ENCODE measurements at places on chromosomes 1 and 21.

DNA sequence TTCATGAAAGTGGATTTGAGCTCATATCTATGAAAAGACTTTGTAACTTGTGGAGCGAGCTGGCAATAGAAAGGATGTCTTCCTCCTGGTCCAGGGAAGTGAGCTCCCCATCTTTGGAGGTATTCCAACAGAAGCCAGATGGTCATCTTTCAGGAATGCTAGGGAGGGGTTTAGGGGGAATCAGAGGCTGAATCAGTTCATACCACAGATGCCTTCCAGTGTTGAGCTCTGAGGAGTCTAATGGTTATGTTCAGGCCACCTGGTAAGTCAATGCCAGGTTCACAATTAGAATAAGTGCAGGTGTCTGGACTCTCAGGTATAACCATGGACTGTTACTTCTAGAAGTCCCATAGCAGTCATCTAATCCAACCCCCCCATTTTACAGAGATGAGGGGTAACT lies 119.1 kb downstream of the ACTL8 start:
- no peak for DNase-seq

- DNase-seq: no peak
Observed at GRCh38 chr1:168833801-168834224, 104.8 kb upstream of the DPT start.

DNA sequence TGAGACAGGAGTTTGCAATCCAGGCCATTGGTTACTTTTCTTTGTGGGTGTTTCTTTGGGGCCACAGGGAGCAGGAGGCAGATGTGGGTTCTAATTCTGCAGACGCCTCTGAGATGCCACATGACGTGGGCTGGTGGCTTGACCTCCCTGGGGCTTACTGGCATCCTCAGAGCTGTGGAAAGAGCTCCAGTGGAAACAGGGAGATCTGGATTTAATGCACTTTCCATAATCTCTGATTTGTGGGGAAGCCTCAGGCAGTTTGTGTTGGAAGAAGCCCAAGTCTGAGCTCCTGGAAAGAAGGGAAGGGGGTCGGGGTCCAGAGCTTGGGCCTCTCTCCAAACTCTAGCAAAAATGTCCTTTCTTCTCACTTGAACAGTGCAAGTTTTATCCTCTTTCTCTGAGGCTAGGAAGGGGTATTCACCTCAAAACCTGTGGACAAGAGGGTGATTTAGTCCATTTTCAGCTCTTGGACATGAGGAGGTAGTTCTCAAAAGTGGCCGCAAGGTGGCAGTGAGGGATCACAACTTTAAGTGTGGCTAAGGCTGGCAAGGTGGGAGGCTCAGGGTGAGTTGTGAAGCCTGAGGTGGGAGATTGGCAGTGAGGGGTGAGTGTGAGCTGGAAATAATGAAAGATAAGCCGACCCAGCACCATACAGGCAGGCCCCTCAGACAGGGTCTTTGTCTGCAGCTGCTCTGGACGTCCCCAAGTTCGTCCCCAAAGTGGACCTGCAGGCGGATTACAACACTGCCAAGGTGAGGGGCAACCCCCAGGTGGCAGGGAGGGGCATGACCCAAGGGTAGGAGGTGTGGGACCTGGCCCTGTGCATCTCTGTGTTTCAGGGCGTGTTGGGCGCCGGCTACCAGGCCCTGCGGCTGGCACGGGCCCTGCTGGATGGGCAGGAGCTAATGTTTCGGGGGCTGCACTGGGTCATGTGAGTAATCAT lies 9.2 kb downstream of the IKBKE start:
- peak; percentile 86 for DNase-seq

GRCh38 chr1:225652729-225653462 lies at the start of gene ENAH:
ENAH (minus strand) TSS chr1:225653123; CDS start chr1:225652690, 433 bp downstream.
- peak; percentile 72 for DNase-seq

- peak; percentile 74 for DNase-seq
Observed at GRCh38 chr1:248924696-248925532, 18.9 kb downstream of the PGBD2 start.

- no peak for DNase-seq
Observed at GRCh38 chr1:88985692-88986091, 6.7 kb downstream of the KYAT3 start.

- no peak for DNase-seq
Observed at GRCh38 chr1:14845851-14846250, 247.4 kb downstream of the KAZN start.

GRCh38 chr1:31653717-31654473 lies 9.2 kb upstream of the PEF1 start:
- no peak for DNase-seq

GRCh38 chr1:26579681-26580111 lies 50.1 kb downstream of the RPS6KA1 start:
- peak; percentile 12 for DNase-seq

DNA sequence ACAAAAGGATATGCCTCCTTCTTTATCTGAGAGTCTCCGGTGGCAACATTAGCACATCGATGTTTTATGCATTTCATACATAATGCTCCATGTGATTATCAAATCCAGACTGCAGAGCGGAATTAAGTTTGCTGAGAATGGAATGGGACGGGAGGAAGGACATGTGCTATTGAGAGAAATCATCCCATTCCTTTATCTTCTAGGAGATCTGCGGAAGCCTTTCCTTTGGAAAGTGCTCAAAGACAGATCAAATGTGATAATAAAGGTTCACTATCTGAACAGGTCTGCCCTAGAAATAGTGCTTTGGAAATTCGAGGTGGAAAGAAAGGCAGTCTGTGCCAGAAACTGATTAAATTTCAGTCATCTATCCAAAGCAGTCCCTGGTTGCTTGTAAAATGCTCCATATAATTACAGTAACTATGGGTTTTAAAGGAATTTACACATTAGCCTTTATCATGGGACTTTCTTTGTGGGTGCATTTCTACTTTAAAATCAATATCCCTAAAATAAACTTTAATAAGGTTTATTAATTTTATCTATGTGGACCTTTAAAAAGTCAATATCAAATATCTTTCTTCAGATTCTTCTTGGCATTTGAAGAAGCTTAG lies 473.5 kb upstream of the ADGRL2 start:
- DNase-seq: no peak

DNA sequence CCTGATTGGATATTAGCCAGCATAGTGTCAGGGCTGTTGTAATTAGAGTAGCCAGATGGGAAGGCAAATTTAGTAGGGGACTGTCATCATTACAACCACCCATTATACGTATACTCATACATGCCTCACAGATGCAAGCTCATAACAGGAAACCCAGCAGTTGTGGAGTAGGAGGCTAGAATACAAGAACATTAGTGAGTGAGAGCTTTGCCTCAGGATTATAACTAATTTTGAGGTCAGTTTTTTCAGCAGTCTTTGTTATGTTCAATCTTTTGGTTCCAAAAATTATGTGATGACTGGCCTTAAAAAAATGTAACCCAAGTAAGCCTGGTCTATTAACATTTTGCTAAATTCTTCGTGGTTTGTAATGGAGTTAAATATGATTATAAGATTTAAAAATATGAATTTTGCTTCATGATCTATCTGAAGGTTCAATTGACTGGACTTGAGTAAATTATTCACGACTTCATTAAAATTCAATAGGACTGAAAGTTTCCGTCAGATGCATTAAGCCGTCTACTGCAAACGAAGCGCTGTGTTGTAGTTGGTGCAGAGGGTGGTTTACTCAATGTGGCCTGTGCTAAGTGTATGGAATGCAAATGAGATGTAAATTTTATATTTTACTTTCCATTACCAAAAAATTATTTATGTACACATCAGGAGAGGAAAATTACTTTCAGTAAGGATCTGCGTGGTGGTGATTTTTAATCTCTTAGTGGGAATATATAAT lies 48.8 kb downstream of the KCNK1 start:
- DNase-seq: no peak

DNA sequence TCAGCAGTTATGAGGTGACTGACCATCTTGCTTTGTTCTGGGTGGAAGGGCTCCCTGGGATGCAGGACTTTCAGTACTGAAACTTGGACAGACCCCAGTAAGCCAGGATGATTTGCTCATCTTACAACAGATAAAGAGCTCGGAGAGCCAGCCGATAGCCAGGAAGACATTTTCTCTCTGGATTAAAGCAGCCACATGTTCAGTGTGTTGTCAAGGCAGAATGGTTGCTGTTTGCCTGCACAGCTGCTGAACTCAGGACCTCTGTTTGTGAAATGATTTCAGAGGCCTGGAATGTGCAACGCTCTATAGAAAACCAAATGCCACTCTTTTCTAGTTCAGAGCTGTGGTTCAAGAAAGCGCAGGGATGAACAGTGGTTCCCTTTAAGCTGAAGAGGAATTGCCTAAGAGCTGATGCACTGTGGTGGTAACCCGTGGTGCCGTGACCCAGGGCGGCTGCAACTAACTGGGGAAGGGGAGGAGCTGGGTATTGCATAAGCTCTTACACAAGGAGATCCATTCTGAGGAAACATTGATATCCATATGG lies 40.7 kb downstream of the CASQ2 start:
- no peak for DNase-seq

DNA sequence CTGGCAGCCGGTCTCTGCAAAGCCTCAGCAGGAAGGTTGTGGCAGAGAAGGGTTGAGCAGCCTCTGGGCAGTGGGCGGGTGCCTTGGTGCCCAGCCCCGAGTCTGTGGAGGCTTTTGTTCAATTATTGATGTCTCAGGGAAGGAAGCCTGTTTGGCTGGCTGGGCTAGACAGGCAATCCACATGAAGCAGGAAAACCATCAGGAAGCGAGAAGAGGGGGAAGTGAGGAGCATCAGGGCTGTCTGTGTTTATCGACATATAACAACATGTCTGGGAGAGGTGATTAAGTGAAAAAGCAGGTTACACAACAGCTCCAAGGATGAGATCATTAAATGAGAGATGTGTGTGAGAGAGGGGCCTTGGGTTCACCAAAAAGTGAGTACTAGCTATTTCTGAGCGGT lies 105.4 kb downstream of the UBE2U start:
- DNase-seq: no peak

DNA sequence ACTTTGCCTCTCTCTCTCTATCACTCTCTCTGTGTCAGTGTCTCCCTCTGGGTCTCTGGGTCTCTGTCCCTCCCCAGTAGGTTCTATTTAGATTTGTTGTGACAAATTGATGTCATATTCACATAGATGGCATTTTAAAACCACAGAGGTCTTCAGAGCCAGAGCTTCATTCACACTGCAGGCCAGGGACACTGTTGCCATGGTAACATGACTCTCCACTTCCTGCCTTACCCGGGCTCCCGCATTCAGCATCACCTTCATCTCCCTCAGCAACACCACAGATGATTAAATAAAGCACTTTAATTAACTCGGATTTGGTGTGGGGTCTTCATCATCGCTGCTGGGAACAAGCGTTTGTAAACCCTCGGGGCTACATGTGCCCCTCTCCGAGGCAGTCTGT lies 132.6 kb downstream of the ETS2 start:
- DNase-seq: no peak

- peak; percentile 63 for DNase-seq
Observed at GRCh38 chr1:226645279-226645976, 93.7 kb downstream of the ITPKB start.
